ENCODE measurements at places on chromosomes 2 and 18.

- no peak for DNase-seq
Observed at GRCh38 chr2:6526093-6526824, 339.4 kb downstream of the CMPK2 start.

- DNase-seq = no peak
Observed at GRCh38 chr18:7757175-7757574, 190.1 kb downstream of the PTPRM start.

DNA sequence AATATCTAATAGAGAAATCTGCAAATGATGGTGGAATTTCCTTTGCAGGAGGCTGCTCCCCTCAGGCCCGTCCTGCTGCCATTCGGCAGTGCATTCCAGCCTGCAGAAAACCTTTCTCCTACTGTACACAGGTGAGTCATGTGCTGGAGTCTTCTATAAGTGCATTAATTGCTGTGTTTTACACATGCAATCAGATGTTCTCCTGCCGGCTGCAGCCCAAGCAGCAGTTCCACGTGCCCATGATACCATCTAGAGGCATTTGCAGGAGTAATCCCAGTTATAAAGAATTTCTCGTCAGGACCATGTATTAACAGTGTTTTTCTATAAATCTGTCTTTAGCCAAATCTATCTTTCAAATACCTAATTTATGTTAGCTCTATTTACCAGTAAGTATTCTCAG, 304.7 kb upstream of the HNMT start:
- peak; percentile 1 for DNase-seq

GRCh38 chr2:62660087-62660486, 45.4 kb upstream of the EHBP1 start:
- no peak for DNase-seq

DNA sequence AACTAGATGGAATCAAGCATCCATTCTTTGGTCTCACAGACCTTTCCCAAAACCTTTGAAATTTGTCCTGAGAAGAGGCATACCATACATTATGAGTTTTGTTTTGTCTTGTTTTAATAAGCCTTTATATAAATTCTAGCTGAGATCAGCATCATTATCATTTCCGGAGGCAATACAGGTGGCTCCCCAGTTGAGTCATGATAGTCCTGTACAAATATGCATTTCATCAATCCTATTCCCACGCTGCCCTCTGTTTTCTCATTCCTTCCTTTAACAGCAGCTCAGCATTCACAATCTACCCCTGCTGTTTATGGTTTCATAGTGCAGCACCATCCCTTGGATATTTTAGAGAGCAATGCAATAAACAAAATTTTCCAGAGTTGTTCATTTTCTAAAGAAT, 216.7 kb downstream of the TXNL1 start:
- no peak for DNase-seq

DNA sequence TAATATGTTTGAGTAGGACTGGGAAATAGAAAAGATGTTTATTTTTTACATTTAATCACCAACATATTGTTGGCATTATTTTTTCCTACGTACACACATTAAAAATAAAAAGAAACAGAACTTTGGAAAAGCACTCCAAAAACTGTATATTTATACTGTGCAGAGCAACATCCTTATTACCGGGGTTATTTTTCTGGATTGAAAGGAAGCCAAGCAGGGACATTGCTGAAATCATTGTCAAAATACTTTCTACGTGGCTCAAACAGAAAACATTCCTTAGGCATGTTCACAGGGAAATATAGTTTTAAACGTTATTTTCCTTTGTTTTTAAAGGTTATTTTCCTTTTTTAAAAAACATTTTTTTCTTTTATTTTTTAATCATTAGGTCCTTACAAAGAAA, 315.0 kb upstream of the SMIM21 start:
- DNase-seq = no peak
